IMR-90 (cell line): ENCODE measurements at places on chromosomes 1 and 21. TPM values are rescaled to one million over a fixed set of nuclear protein-coding genes. Genes with fewer than 3 reads are reported as not detected.
A peak's percentile ranks its signal among the peaks of the same experiment; 100 is the strongest.

- DNase-seq = no peak
- no peaks in the 10 kb centered on the region for H3K27me3 ChIP-seq
- H3K4me1 ChIP-seq = peaks cover 20% of the 10 kb centered on the region
- no peak overlapping the region for H3K27ac ChIP-seq
- no peaks in the 10 kb centered on the region for H3K36me3 ChIP-seq
- no peak overlapping the region for H3K4me3 ChIP-seq
Observed at GRCh38 chr21:35227786-35228185, 178.7 kb upstream of the RUNX1 start.

DNA sequence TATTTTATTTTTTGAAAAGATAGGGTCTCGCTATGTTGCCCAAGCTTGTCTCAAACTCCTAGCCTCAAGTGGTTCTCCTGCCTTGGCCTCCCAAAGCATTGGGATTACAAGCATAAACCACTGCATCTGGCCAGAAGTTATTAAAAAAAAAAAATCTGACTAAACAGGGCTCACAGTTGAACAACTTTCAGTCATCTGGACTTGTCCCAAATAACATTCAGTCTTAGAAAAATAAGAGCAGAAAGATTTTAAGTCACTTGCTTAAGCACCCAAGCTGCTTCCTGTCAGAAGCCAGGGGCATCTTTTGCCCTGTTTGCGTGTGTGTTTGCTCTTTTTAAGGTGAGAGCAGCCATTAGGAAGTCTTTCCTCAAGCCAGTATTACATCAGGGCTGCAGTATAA lies 286.8 kb downstream of the LMO4 start:
- H3K27ac ChIP-seq = no peak overlapping the region
- H3K4me1 ChIP-seq = no peaks in the 10 kb centered on the region
- H3K4me3 ChIP-seq = no peak overlapping the region
- H3K36me3 ChIP-seq = no peaks in the 10 kb centered on the region

DNA sequence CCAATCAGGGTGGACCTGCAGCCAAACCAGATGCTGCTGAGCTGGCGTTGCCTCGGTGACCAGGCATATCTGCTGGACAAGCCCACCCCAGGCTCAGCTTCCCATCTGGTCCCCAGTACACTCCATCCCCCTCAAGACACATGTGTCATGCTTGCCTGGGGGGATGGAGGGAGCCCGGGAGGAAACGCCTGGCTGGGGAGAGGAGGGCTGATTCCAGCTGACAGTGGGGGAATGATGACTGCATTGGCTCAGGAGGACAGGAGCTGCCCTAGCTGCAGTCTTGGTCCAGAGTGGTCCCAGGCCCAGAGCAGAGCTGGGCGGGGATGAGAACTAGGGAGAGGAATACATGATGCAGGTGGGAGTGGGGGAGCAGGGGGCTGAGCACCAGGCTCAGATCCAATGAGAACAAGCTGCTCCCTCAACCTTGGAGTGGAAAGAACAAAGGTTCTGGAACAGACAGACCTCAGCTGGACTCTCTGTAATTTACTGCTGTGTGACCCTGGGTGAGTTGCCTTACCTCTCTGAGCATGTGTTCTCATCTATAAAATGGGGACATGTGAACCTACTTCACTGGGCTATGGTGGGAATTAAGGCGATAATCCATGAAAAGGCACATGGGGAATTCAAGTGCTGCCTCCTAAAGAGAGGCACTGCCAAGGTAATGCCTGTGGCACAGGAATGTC lies 23.1 kb upstream of the ECE1 start:
- H3K27ac ChIP-seq = no peak overlapping the region; the same call in 1 of the 2 replicates
- H3K4me3 ChIP-seq = no peak overlapping the region
- peak; percentile 88 for DNase-seq
- no peaks in the 10 kb centered on the region for H3K27me3 ChIP-seq
- peaks cover 5% of the 10 kb centered on the region for H3K36me3 ChIP-seq
- peaks cover 52% of the 10 kb centered on the region for H3K4me1 ChIP-seq

GRCh38 chr1:226814751-226815537 lies 55.5 kb upstream of the PSEN2 start:
- H3K27me3 ChIP-seq = no peaks in the 10 kb centered on the region; the same call in 1 of the 2 replicates
- H3K27ac ChIP-seq = peak overlapping the region; percentile 41; the same call in 1 of the 2 replicates
- peak; percentile 91 for DNase-seq
- peaks cover 9% of the 10 kb centered on the region; the same call in 1 of the 2 replicates for H3K4me1 ChIP-seq

GRCh38 chr1:199205740-199206441 lies 567.1 kb downstream of the PTPRC start:
- no peak overlapping the region for H3K27ac ChIP-seq
- peak; percentile 23 for DNase-seq
- no peaks in the 10 kb centered on the region for H3K27me3 ChIP-seq
- H3K4me1 ChIP-seq = no peaks in the 10 kb centered on the region
- no peaks in the 10 kb centered on the region for H3K36me3 ChIP-seq
- H3K4me3 ChIP-seq = no peak overlapping the region

- H3K27me3 ChIP-seq = no peaks in the 10 kb centered on the region
- peaks cover 18% of the 10 kb centered on the region; the same call in 1 of the 2 replicates for H3K36me3 ChIP-seq
- H3K4me1 ChIP-seq = peaks cover 2% of the 10 kb centered on the region; the same call in 1 of the 2 replicates
- no peak for DNase-seq
- H3K27ac ChIP-seq = no peak overlapping the region
- no peak overlapping the region for H3K4me3 ChIP-seq
Observed at GRCh38 chr21:42285569-42286245, 29.5 kb downstream of the TFF3 start.

DNA sequence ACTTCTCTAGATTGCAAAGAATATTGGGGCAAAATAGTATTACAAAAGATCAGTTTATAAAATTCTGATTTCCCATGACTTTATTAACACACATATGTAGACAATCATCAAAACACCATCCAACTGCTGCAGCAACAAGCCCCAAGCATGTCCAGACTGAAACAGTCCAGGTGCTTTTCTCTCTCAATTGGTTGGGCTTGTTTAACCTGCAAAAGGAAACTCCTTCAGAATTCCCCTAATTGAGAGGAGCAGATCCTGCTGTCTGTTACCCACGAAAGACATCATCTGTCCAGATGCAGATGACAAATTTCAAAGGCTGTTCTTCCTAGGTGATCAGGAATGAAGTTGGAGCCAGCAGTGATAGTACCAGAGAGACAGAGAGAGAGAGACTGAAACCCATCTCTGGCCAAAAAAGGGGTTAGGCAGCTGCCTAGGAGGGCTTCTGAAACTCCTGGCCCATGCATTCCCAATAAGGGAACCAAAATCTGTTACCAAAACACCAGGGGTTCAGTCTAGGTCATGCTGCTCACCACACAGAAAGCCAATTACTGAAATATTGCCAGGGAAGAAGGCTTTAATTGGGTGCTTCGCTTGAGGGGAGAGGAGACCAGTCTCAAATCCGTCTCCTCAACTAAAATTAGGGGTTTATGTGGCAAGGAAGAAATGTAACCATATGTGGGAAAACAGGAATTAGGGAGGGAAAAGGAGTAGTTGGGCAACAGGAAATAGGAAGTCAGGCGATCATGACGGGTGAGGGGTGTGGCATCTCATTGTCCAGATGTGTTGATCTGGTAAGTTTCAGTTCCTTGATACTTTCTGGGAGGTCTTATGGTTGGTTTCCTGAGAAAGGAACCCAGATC lies 34.7 kb upstream of the RGL1 start:
- no peaks in the 10 kb centered on the region for H3K36me3 ChIP-seq
- no peak overlapping the region for H3K4me3 ChIP-seq
- DNase-seq = no peak
- no peak overlapping the region for H3K27ac ChIP-seq
- no peaks in the 10 kb centered on the region for H3K4me1 ChIP-seq

DNA sequence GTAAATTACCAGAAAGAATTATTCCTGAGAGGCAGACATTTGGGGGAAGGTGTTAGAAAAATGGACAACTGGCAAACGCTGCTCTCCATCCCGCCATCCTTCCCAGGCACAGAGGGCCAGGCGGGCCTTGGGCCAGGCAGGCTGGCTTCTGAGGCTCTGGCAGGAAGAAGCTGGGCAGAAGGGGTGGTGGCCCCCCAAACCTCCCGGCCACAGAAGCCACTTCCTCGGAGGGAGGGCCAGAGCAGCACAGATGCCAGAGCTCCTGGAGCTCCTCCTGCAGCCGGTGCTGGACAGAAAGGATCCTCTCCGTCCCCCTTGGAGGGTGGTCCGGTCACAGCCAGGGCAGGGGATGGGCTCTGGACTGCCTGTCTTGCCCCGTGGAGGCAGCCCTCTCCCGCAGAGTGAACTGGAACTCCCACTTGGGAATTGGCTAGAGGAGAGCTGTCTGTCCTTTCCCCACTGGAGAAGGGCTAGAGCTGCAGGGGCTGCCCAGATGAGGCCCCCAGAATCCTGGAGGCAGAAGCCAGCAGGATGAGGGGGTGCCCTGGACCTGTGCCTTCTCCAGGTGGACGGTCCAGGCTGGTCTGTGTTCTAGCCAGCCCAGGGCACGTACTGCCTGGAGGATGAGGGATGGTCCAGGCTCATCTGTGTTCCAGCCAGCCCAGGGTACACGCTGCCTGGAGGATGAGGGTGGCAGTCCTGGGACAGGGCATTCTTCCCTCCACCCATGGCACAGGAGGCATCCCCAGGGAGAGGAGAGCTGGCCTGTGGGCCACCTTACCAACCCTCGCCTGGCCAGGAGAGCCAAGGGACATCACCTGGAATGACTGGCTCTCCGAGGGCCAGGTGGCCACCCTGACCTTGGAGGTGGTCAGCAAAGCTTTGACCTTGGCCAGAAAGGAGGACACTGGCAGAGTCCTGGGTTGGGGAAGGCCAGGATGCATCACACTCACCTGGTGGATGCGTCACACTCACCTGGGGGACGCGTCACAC lies 47.4 kb upstream of the ACTRT2 start:
- H3K36me3 ChIP-seq = no peaks in the 10 kb centered on the region
- H3K4me3 ChIP-seq = no peak overlapping the region
- no peak overlapping the region for H3K27ac ChIP-seq
- H3K27me3 ChIP-seq = no peaks in the 10 kb centered on the region

DNA sequence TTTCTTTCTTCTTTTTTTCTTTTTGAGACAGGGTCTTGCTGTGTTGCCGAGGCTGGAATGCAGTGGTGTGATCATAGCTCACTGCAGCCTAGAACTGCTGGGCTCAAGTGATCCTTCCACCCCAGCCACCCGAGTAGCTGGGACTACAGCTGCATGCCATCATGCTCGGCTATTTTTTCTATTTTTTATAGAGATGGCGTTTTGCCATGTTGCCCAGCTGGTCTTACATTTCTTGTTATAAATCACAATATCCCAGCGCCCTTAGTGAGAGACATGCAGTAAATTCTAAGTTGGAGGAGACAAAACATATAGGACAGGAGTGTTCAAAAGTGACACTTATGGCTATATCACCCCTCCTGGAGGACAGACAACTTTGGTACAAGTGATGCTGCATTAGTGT lies 31.3 kb upstream of the ACTN2 start:
- DNase-seq = no peak
- no peaks in the 10 kb centered on the region for H3K4me1 ChIP-seq
- no peaks in the 10 kb centered on the region for H3K36me3 ChIP-seq
- no peaks in the 10 kb centered on the region for H3K27me3 ChIP-seq
- H3K4me3 ChIP-seq = no peak overlapping the region
- H3K27ac ChIP-seq = no peak overlapping the region

GRCh38 chr1:40668769-40669525 lies 3.5 kb upstream of the RIMS3 start:
- H3K27ac ChIP-seq = no peak overlapping the region
- peaks cover 18% of the 10 kb centered on the region for H3K27me3 ChIP-seq
- no peaks in the 10 kb centered on the region for H3K36me3 ChIP-seq
- peak; percentile 57 for DNase-seq

DNA sequence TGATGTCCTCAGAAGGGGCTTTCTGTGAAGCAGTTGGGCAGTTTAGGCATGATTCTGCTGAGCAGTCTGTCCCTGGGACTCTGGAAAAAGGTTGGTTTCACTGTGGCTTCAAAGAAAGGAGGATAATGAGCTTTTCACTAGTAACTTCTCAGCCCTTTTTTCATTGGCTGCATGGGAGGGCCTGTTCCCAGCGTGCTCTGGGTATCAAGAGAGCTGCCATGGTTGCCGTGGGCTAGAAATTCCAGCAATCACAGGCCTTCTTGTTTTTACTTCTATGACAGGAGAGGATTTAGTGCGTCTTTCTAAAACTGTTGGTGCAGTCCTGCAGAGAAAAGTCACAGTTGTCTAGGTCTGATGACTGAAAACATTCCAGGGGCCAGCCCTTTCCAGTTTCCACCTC lies 7.2 kb downstream of the SZRD1 start:
- peak overlapping the region; percentile 83 for H3K27ac ChIP-seq
- H3K36me3 ChIP-seq = no peaks in the 10 kb centered on the region
- H3K4me3 ChIP-seq = no peak overlapping the region
- DNase-seq = no peak

DNA sequence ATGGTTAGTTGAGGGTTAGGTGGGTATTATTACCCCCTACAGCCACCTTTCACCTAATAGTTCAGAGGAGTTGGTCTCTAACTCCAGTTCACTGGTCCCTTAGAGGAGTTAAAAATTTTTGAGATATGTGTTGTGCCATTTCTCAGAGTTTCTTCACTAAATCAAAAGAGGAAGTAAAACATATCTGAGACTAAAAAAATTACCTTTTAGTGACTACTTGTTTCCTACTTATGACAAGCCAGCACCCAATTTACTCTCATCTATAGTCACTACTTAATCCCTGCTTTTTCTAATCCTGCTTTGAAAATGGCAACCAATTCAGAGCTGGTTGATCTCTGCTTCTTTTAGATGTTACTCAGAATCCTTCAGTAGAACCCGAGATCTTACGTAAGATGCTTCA lies 1316.8 kb upstream of the B3GALT2 start:
- no peak overlapping the region for H3K4me3 ChIP-seq
- H3K36me3 ChIP-seq = no peaks in the 10 kb centered on the region
- no peaks in the 10 kb centered on the region for H3K4me1 ChIP-seq
- no peaks in the 10 kb centered on the region for H3K27me3 ChIP-seq

GRCh38 chr21:40905251-40905650 lies 58.3 kb upstream of the DSCAM start:
- H3K27ac ChIP-seq = no peak overlapping the region
- no peaks in the 10 kb centered on the region for H3K27me3 ChIP-seq
- H3K4me3 ChIP-seq = no peak overlapping the region
- no peaks in the 10 kb centered on the region for H3K4me1 ChIP-seq
- DNase-seq = no peak

The LRRN2 gene
- total RNA-seq = not detected in 2 replicates

The C1orf87 gene
- total RNA-seq = not detected in 2 replicates

The FAM110D gene
- not detected in 2 replicates for total RNA-seq

The DNASE2B gene
- total RNA-seq = not detected in 2 replicates

The PLPP3 gene
- total RNA-seq = 46.4 and 56.6 TPM in 2 replicates
